ENCODE measurements at places on chromosomes 7 and 10.

GRCh38 chr10:33661580-33662336 is 327.3 kb upstream of the NRP1 start:
- peak; percentile 23 for DNase-seq

DNA sequence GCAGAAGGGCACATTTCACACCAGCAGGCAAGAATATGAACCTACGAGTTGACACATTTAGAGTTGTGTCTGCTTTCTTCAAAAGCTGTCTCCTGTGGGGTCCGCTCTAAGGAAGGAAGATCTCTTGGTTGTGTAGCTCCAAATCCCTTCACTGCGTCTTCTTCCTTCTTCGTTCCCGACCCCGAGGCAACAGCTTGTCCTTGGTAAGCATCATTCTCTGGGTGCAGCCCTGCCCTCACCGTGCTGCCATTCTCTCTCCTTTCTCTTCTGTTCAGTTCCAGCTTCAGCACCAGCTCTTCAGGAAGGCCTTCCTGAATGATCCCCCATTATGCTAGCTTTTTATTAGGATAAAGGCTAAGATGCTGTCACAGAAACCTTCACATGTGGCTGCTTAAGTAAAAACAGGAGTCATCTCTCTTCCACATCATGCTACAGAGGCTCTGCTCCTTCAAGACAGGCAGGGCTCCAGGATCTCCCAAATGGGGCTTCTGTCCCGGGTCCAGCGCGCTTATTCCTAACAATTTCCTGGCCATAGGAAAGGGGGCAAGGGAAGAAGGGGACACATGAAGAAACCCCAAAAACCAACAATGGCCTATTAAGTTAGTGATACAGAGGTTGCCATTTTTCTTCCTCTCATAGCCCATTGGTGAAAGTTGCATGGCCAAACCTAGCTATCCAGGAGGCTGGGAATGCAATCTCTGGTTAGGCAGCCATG is 52.2 kb upstream of the SHH start:
- DNase-seq: no peak

DNA sequence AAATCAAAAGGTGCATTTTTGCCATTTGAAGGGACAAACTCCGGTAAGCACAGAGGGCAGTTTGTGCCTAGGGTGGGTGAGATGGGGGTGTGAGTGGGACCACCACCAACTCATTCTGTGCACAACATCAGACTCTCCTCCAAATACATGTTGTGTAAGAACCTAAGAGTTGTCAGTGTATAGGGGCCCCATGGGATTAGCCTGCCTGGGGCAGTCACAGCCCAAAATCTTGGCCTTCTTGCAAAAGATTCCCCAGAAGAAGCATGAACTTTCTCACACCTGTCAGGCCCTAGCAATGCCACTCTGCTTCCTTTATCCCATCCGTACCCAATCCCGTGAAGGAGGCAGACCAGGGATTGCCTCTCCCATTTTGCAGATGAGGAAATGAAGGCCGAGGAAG is 47.1 kb upstream of the NANOS1 start:
- no peak for DNase-seq

GRCh38 chr10:101879456-101880231 is 36.0 kb upstream of the KCNIP2 start:
- peak; percentile 9 for DNase-seq

DNA sequence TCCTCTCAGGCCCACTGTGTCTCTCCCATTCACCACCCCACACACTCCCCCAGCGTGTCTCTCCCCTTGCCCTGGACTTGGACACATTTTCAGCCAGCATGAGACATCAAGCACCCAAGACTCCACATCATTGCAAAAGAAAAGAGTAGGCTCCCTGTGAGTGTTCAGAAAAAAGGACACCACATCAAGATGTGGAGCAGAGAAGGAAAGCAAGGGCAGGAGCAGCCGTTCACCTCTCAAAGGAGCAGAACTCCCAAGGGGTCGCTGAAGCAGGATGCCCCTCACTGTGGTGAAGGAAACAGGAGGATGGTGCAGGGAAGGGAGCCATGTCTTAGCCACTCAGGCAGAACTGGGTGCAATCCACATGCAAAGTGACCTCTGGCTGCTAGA is 89.9 kb upstream of the MACROH2A2 start:
- DNase-seq: no peak

DNA sequence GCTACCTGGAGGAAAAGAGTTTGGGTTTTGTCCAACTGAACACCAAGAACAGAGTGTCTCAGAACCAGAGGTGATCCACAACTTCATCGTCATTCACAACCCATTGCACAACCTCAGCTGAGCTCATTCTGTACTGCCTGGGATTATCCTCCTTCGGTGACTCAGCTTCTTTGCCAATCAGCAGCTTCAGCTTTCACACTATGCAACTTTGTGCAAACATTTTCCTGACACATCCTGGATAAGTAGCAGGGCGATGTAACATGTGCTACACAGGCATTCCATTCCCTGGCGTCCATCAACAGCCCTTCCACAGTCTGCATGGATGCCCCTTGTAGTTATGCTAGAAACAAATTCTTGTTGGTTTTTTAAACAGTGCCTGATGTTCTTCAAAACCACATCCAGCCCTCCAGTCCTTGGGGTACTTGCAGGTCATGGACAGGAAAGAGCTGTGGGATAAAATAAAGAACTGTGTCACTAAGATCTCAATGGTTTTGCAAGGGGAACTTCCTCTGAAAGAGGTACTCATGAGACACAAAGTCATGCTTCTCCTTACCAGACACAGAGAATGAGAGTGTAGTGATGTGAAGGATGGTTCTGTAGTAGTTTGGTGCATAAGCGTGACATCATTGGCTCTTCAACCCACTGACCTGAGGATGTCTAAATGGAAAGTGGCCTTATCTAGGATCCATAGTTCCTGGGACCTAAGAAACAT is 478.5 kb downstream of the KIF20B start:
- no peak for DNase-seq

GRCh38 chr7:134129856-134130523 is 2.9 kb downstream of the LRGUK start:
- DNase-seq: no peak

DNA sequence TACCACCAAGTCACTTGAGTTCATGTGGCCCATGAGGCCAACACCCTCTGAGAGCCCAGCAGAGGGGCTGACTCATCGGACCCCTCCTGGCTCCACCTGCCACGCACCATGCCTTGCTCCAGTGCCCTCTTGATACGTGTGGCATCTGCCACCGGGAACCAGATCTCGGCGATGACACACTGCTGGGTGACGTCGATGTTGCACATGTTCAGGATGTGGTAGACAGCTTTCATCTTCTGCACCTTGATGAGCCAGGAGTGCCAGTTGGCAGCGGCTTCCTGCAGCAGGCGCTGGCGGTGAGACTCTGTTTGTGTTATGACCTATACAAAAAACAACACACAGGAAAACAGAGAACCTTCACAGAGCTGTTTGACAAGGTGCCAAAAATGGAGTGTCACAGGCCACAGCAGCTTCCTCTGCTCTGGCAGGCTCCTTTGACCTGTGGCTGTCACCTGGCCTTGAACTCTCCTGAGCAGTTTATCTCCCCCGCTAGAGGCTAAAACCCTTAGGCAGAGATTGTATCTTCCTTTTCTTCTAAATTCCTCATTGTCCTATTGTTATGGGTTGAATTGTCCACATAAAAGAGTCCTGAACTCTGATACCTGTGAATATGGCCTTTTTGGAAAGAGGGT is 45.2 kb upstream of the TMEM213 start:
- DNase-seq: no peak

DNA sequence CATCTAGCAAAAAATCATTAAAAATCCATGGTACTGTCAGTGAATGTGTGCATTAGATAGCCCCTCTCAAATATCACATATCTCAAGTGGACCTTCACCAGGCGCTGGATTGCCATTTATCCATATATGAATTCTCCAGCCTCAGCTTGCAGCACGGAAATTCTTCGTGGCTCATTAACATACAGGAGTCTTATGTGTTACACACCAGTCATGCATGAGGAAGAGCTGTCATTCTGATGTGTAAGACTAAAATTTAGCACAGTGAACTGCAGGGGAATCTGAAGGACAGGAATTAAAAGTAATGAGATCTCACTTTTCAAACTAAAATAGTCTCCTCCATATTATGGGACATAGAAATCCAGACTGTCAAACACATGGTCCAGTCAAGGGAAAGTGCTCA is 542.4 kb upstream of the DPP6 start:
- no peak for DNase-seq

GRCh38 chr10:43027331-43027955 is 49.4 kb upstream of the RET start:
- DNase-seq: no peak

DNA sequence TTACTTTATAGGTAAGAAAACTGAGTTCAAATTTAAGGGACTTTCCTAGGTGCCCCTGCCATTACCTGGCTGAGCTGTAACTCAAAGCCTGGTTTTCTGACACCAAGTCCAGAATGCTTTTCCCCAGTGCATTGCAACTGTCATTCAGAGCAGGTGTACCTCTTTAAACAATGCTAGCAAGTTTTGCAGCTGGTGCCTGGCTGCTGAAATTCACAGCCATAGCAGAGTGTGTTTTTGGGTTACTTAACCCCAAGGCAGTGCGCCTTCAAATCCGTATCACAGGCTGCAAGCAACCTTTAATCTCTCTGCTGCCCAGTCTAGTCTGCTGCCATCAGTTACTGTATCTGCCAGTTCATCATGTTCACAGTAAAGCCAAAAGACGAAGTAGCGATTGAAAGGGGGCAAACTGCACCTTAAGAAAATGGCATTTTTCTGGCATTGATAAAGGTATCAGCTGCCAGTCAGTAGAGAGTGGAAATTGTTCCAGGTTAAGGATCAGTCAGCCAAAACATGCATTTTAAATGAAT is 265.4 kb downstream of the CSTF2T start:
- DNase-seq: no peak

- no peak for DNase-seq
Measured at GRCh38 chr7:158815083-158815799, 14.1 kb downstream of the ESYT2 start.

DNA sequence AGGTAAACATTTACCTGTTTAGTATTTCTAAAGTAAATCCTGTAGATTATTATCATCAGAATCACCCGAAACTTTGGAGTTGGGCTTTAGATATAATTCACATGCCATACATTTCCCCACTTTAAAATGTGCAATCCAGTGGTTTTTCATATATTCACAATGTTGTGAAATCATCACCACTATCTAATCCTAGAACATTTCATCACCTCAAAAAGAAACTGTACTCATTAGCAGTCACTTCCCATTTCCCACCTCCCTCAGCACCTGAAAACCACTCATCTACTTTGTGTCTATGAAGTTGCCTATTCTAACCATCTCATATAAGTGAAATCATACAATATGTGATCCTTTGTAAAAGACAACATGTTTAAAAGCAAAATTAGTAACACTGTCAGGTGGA is 182.6 kb downstream of the FZD1 start:
- no peak for DNase-seq

DNA sequence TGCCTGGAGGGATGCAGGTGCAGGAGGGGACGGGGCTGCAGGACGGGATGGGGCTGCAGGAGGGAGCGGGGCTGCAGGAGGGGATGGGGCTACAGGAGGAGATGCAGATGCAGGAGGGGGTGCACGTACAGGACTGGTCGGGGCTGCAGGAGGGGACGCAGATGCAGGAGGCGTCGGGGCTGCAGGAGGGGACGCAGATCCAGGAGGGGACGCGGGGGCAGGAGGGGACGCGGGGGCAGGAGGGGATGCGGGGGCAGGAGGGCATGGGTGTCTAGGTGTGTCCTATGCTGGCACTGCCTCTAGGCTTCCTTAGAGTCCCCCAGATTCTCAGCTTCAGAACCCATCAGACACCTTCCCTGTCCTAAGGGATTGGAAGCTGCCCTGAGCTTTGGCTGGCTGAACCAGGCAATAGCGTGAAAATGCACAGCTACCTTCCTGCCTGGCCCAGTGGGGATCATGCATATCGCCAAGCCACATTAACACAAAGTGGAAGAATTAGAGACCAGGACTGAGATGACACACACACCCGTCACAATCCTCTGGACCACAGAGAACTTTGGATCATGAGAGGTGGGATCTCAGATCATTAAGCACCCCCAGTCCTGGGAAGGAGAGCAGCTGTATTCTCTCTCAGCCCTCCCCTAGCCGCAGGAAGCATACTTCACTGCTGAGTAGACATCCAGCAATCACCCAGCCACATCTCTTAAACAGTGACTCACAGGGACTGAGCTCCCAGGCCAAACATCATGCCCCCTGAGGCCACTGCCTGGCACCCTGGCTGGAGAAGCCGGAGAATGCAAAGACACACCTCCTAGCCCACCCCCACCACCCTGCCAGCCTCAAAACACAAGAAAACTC is 67.3 kb downstream of the VWA2 start:
- DNase-seq: no peak

GRCh38 chr10:103828107-103828506 is 27.3 kb downstream of the SH3PXD2A start:
- DNase-seq: no peak

GRCh38 chr10:125984865-125985495 is 88.6 kb downstream of the FANK1 start:
- no peak for DNase-seq

- no peak for DNase-seq
Measured at GRCh38 chr10:43261578-43262396, 5.1 kb downstream of the RASGEF1A start.

DNA sequence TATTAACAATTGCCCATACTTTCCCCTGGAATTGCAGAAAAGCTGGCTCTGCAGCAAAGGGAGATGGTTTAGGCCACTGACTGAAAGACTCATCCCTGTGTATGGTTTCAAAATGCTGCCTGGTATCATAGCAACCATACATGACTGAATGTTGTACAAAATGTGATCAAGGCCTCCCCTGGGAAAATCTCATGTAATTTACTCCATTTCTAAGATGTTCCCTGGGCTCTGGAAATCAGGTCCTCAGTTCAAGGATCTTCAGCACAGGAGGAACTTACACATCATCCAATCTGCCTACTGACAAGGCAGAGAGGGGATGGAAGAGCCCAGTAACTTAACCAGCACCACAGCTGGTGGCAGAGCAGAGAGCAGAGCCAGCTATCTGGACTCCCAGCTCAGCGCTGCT is 111.8 kb downstream of the JAZF1 start:
- no peak for DNase-seq

DNA sequence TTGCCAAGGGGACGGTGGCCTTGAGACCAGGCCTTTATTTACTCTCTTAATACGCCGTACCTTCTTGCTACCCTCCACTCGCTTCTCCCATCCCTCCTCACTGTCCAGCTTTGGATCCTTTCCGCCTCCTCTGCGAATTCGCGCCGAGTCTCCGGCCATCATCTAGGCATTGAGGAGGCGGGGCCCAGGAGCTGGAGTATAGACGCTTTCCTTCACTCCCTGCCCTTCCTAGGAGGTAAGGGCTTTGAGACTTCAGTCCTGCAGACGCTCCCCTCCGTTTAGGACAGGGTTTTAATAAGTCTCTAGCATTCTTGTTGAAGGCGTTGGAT is 538 bp downstream of the TFAM start:
- no peak for DNase-seq

DNA sequence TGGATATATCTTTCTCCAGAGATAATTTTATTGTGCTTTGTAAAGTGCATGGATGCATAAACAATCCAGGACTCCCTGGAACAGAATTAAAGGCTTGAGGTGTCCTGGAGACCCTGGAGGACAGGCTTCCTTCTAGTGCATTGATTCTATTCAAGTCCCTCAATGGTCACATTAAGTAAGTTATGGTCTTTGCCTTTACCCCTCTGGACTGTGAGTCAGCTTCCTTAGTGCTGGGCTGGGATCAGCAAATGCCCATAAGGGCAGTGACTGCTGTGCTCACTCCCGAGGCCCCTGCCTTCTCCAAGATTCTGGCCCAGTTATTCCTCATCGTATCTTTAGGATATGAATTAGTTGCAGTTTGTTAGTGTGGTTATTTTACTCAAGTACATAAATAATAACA is 178.7 kb upstream of the PRSS58 start:
- no peak for DNase-seq

Data from hypothalamus (tissue), 51 donors.